ENCODE measurements at places on chromosomes 11 and 22. TPM values are rescaled to one million over a fixed set of nuclear protein-coding genes. Genes with fewer than 3 reads are reported as not detected.

The MIAT gene
- 0.62 TPM for total RNA-seq

The CELSR1 gene
- 4.8 TPM for total RNA-seq

The TRIM6 gene
- 5.6 TPM for total RNA-seq

The FGF3 gene
- not detected for total RNA-seq

The CRYAB gene
- total RNA-seq, result 440 TPM

The ANGPTL5 gene
- total RNA-seq, result 0.12 TPM

The NLRP6 gene
- total RNA-seq, result not detected

The RAG1 gene
- total RNA-seq, result 0.13 TPM
